Left ventricle myocardium inferior (tissue), 1 donor: ENCODE measurements at places on chromosomes 3 and 15. TPM values are rescaled to one million over a fixed set of nuclear protein-coding genes. Genes with fewer than 3 reads are reported as not detected.

GOLGA6L22 gene
- total RNA-seq, result not detected

GOLGA8O gene
- total RNA-seq, result 1.2 TPM

RBP2 gene
- not detected for total RNA-seq

SPSB4 gene
- 11.2 TPM for total RNA-seq

KIF15 gene
- total RNA-seq, result 0.85 TPM

FEZF2 gene
- total RNA-seq, result not detected

CCR3 gene
- not detected for total RNA-seq

CSPG5 gene
- 0.22 TPM for total RNA-seq

GPR15 gene
- total RNA-seq, result not detected

PLSCR2 gene
- not detected for total RNA-seq

RTP3 gene
- total RNA-seq, result not detected

P2RY14 gene
- 2.9 TPM for total RNA-seq

PSMD6 gene
- total RNA-seq, result 78.3 TPM
